ENCODE measurements at places on chromosomes 7 and 10.
A peak's percentile ranks its signal among the peaks of the same experiment; 100 is the strongest.

- no peak for DNase-seq
Measured at GRCh38 chr10:48740988-48741387, 56.3 kb downstream of the WDFY4 start.

GRCh38 chr7:140390466-140391190 is 7.7 kb downstream of the SLC37A3 start:
- DNase-seq, result peak; percentile 62

GRCh38 chr10:29257106-29257783 is 31.6 kb upstream of the LYZL1 start:
- DNase-seq, result no peak

- DNase-seq, result peak; percentile 39
Measured at GRCh38 chr10:111093741-111094380, 17.0 kb downstream of the ADRA2A start.

- no peak for DNase-seq
Measured at GRCh38 chr10:65367706-65368105, 1558.1 kb upstream of the LRRTM3 start.

- DNase-seq, result no peak
Measured at GRCh38 chr7:20158684-20159083, 58.5 kb downstream of the MACC1 start.

- no peak for DNase-seq
Measured at GRCh38 chr7:148729984-148730733, 31.5 kb downstream of the CUL1 start.

GRCh38 chr7:144255471-144255897 is 9.1 kb downstream of the OR2A7 start:
- DNase-seq, result no peak

DNA sequence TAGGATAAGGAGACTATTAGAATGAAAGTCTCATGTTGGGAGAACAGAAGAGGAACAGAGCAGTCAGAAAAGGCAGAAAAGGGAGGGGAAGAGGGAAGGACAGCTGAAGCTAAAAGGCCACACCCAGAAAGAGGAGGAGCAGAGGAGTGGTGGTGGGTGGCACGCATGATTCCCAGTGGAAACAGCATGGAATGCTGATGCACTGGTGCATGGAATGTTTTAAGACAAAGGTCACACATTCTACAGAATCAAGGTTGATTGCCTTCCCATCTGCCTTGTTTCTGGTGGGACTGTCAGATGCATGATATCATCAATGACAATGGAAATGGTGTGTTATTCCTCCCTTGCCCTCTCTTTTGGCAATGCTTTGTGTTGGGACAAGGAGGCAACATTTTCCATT is 285.4 kb upstream of the MKI67 start:
- DNase-seq, result no peak

DNA sequence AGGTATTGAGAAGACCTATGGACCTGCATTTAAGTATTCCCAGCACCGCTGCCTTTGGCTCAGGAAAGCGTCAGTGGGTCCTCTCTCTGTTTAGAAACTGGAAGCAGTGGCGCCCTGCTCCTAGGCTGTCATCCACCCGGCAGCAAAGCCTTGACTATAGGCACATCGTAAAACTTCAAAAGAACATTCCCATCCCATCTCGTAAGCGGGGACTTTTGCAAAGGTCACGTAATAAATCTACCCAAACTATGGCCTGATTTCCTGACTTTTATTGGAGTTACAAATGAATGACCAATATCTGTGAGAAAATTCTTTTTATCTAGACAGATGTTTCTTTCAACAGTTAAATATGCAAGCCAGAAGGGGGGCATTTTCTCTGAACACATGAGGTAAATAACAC is 115.8 kb upstream of the TCERG1L start:
- no peak for DNase-seq

- no peak for DNase-seq
Measured at GRCh38 chr7:34069676-34070075, 164.3 kb downstream of the BMPER start.

GRCh38 chr7:123241809-123242208 is 42.0 kb upstream of the SLC13A1 start:
- no peak for DNase-seq

DNA sequence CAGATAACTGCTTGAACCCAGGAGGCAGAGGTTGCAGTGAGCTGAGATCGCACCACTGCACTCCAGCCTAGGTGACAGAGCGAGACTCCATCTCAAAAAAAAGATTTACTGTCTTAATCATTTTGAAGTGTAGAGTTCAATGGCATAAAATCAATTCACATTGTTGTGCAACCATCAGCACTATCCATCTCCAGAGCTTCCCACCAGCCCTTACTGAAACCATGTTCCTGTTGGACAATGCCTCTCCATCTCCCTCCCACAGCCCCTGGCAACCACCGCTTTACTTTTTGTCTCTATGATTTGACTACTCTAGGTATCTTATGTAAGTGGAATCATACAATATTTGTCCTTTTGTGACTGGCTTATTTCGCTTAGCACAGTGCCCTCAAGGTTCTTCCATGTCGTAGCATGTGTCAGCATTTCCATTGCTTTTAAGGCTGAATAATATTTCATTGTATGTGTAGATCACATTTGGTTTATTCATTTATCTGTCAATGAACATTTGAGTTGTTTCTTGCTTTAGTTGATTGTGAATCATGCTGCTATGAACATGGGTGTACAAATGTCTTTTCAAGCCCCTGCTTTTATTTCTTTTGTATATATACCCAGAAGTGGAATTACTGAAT is 33.1 kb downstream of the NACAD start:
- DNase-seq, result peak; percentile 18

DNA sequence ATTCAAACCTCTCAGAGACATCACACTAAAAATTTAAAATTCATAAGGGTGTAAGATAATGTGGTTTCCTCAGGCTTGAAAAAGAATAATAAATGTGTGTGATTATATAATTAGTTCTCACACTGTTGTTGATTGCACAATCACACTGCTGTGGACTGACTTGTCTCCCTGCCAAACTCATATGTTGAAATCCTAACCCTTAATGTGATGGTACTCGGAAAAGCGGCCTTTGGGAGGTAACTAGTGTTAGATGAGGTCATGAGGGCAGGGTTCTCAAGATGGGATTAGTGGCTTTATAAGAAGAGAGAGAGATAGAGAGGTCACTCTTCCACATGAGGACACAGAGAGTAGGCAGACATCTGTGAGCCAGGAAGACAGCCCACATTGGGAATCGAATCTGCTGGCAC is 128.5 kb upstream of the COL1A2 start:
- DNase-seq, result no peak

GRCh38 chr7:29300026-29300480 is 105.5 kb downstream of the CHN2 start:
- DNase-seq, result no peak

GRCh38 chr7:64888561-64888900 is 14.5 kb upstream of the ZNF273 start:
- DNase-seq, result no peak

DNA sequence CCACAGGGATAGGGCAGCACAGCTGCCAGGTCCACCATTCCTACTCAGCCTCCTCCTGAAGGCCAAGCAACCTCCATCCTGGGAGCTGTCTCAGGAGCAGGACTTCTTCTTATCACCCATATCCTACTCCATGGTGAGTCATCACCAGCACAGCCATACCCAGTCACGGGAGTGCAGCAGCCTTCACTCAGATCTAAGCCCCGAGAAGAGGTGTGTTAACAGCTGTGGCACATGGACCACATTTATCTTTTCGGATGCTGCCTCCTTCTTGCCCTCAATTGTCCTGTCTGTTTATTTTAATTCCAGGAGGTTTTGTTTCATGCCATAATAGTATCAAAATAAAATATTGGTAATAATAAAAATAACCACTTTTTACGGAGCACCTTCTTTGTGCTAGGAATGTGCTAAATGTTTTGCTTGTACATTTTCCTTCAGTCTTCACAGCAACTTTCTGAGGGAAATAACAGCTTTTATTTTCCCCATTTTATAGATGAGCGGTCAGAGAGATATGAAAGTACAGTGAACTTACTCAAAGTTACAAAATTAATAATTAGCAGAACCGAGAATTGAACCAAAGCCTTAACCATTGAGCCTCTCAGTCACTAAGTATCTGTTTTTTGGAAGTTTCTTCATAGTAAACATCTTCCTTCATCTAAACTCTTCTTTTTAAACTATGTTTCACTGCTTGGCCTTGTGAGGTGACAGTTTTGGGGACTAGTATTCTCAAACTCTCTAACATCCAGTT is 2.5 kb upstream of the KEL start:
- no peak for DNase-seq

DNA sequence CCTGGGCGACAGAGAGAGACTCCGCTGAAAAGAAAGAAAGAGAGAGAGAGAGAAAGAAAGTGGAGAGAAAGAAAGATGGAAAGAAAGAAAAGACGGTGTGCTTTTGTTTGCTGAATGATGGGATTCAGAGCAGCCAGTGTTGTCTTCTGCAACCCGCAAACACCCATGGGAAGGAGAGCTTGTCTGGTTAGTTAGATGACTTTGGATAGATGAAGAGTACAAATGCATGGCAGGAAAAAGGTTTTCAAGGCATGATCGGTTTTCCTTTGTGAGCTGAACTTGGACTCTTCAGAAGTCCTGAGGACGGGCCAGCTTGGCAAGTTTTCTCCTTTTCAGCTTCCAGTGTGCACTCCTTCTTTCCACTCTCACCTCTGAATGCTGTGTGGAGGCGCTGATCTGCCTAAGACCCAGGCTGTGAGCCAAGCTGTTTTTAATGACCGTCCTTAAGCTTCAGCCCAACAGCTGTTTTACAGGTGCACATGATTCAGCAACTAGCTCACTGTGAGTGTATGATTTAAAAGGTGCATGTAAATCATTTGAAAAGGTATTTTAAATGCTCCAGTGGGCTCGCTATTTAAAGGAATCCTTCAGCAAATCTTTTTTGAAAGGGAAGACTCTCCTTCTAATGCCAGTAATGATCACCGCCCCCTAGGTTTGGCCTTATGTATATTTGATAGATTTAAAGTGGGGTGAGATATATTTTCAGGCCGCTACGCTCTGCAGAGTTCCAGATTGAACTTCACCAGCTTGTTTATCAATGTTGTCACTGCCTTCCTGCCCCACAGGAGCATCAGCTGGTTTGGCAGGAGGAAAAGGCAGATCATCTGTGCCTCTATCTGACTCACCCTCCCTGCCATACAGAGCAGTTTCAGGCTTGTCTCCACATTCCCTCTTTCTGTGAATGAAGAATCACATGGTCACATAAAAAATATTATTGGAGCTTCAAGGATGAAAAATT is 115.0 kb downstream of the PLXDC2 start:
- DNase-seq, result no peak

DNA sequence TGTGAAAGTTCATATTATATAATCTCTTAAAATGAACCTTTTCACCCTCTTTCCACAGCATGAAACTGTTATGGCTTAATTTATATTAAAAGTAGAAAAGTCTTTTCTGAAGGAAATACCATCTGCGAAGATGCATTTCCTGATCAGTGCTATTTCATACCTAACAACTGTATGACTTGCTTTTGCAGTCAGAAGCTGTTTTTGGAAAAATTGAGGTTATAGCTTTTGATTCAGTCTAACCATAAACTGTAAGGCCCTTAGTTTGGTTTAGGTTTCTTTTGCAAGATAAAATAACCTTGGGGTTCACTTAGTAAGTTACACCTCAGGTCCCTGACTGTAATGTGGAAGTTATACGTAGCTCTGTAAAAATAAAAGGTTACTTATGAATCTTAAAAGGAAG is 22.7 kb upstream of the PARP12 start:
- no peak for DNase-seq

DNA sequence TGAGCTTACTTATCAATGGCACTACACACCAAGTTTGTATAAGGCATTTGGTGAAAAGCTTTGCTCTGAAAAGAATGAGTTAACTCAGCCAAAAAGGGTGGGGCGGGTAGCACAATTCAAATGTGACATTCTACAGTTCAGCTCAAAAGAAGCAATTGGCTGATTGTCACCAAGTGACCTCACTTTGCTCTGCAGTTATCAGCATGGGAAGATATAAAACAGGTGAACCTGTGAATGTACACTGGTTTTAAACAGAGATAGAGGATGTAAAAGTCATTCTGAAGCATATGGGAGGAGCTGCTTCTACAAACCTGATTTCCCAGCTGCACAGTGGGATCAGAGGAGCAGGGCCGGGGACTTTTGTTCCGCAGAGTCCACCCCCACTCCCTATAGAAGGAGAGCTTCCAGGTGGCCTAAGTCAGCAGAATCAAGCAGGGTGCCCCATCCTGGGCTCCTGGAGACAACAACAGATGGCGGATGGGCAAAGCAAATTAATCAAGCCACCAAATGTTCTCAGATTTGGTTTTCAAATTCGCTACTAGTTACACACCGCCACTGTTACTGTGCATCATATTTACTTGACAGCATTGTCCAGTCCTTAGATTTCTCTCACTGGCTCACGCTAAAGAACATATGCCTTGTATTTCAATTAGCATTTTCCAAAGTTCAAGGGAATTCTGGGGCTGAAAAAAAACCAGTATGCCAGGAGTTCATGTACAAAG is 27.5 kb upstream of the NPVF start:
- DNase-seq, result no peak

DNA sequence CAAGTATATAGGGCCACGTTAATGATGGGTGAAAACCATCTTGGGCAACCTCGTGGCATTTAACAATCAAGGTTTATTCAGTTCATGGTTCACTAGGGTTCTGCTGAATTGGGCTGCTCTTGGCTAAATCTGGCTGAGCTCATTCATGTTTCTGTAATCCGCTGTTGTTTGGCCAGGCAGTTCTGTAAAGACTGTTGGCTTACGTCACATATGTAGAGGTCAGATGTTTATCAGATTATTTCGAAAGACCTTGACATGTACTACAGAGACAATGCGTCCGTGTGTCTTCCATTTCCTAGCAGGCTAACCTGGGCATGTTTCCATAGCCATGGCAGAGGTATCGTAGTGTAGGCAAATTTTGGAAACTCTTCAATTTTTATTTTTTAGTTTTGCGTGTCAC is 190.0 kb upstream of the ZWINT start:
- DNase-seq, result no peak

DNA sequence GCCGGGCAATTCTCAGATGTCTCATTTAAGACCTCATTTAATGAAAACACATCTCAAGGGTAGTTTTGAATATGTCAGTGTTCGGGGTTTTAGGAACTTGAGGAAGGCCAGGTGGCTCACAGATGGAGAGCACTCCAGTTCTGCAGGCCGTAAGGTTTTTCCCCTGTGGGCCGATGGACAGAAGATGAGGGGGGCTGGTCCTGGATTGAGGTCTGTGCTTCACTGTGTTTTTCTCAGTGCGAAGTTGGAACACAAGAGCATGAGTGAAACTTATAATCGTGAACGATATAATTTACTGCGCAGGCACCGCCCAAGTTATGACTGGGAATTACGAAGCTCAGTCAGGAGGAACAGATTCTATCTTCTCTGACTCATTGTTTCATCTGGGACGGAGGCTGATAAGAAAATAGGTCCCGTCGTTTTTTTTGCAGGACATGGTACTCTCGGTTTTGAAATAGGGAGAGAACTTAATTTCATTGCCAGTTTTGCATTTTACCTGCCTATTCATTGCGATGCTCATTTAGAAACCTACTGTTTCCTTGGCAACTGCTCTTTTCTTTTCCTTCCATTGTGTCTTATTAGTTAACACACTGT is 591.0 kb upstream of the PFKP start:
- no peak for DNase-seq

- DNase-seq, result no peak
Measured at GRCh38 chr10:125355657-125356056, 195.3 kb upstream of the CTBP2 start.

Data from mesenteric fat pad (tissue), 1 donor.